ENCODE measurements at places on chromosomes 13 and 19.

- DNase-seq, result no peak
Observed at GRCh38 chr13:72536714-72537394, 190.6 kb downstream of the MZT1 start.

DNA sequence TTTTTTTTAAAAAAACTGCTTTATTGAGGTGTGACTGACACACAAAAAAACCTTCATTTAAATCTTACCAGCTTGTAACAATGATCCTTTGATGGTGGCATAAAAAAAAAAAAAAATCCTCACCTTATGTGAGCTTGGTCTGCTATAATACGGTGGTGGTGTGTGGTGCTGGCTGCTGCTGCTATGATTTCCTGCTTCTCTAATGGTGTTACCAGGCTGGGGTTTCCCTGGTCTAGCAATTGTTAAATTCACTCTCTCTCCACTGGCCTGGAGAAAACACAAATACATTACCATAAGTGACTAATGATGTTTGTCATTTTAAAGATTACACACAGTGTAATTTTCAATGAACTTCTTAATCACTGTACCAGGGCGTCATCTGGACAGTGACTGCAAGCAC, 60.6 kb downstream of the LNX2 start:
- no peak for DNase-seq

- no peak for DNase-seq
Observed at GRCh38 chr13:89520468-89520867, 1827.0 kb upstream of the MIR17HG start.

DNA sequence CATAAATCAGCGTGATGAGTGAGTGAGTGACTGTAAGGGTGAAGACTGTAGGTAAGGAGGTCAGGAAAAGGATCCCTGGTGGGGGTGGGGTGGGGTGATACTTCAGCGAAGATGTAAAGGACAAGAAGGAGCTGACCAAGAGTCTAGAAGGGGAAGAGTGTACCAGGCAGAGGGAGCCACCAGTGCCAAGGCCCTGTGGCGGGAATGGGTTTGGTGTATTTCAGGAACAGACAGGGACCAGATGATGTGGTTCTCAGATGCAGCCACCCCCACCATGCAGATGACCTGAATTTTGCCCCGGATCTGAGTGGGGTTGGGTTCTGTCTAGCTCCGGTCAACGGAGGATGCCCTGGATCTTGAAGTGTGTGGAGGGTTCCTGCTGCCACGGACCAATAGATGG, 30.1 kb upstream of the SLC7A10 start:
- DNase-seq, result no peak

- DNase-seq, result no peak
Observed at GRCh38 chr13:48231080-48231479, 1.9 kb upstream of the ITM2B start.

DNA sequence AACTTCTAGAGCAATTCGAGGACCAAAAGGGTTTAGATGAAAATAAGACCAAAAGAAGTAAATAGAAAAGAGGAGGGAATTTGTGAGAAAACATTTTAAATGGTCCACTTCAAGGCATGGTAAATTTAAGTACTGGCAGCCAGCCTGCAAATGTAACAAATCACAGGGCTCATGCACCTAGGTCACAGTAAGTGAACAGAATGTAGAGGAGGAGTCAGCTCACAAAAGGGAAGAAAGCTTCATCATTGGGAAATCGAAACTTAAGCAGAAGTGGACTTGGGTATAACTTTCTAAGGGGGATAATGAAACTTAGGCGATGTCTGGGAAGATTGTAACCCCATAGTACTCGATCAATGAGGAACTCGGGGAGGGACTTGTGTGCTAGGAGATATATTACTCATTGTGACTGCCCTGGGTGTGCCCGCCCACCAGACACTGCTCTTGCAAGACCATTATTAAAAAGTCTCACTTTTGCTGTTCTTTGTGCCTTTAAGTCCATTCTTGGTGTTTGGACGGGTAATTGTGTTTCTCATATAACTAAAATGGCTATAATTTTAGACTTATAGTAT, 1053.6 kb upstream of the MIR17HG start:
- no peak for DNase-seq

- DNase-seq, result no peak
Observed at GRCh38 chr13:57946361-57946760, 314.8 kb downstream of the PCDH17 start.

GRCh38 chr19:5690955-5691821, 1.1 kb downstream of the RPL36 start:
- no peak for DNase-seq

- no peak for DNase-seq
Observed at GRCh38 chr19:12689581-12690216, 1.9 kb downstream of the GNG14 start.

DNA sequence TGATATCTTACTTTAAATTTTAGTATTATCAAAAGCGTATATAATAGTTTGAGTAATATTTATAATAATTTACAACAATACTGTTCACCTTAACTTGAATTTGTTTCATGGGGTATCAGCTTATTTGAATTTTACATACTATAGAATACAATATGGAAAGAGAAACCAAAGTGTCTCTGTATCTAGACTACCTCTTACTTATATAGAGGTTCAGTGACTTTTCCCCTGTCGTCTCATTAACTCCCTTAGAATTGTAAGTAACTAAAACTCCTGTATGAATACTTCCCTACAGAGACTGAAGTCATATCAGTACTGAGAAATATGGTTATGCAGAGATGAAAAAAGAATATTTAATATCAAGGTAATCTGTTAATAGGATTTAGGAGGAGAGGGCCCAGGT, 26.8 kb downstream of the COG6 start:
- DNase-seq, result no peak

- DNase-seq, result no peak
Observed at GRCh38 chr13:20475927-20476691, 49.5 kb downstream of the CRYL1 start.

DNA sequence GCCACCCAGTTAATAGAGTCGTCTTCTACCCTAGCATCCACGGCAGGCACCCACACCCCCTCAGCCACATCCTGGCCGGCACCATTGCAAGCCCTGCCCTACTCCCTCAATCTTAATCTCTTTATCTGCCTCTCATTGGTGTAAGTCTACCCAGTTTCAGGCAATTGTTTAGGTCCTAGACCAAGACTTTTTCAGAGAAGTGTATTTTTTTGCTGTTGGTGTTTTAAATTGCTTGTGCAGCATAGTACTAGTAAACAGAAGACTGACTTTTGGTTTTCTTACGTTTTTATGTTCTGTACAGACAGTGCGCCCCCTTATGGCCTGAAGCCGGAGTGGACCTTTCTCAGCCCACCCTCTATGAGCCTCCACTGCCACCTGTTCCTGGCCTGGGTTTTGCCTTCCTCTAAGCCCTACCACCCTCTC, 2.3 kb upstream of the LCP1 start:
- no peak for DNase-seq

GRCh38 chr19:11399667-11400066, 15.6 kb upstream of the EPOR start:
- DNase-seq, result no peak

DNA sequence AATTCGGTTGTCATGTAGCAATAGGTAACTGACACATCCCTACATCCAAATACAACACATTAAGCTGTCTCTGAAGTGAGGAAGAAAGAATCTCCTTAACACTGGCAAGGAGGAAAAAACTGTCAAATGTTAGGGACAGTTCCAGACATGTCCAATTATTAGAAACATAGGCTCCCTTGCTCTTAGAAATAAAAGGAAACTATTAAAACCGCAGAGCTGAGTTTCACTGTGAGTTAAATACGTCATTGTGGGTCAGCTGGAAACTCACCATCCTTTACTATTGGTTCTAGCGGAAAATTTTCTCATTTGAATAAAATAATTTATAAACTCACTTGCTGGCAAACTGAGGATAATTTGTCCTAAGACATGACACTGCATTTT, 40.7 kb downstream of the STARD13 start:
- DNase-seq, result no peak

DNA sequence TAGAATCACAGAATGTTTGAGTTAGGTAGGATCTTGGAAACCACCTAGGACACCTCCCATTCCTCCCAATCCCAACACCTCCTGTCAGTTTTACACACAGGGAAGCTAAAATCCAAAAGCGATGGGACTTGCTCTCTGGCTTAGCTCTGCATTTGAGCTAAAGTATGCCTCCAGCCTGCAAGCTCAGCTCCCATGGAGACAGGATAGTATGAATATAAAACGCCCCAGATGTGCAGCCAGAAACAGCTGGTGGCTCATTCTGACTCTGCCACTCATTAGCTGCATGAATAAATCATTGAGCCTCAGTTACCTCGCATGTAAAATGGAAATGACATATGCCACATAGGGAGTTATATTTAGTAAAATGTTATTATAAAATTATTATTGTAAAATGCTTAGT, 336.0 kb downstream of the SUCLA2 start:
- no peak for DNase-seq

DNA sequence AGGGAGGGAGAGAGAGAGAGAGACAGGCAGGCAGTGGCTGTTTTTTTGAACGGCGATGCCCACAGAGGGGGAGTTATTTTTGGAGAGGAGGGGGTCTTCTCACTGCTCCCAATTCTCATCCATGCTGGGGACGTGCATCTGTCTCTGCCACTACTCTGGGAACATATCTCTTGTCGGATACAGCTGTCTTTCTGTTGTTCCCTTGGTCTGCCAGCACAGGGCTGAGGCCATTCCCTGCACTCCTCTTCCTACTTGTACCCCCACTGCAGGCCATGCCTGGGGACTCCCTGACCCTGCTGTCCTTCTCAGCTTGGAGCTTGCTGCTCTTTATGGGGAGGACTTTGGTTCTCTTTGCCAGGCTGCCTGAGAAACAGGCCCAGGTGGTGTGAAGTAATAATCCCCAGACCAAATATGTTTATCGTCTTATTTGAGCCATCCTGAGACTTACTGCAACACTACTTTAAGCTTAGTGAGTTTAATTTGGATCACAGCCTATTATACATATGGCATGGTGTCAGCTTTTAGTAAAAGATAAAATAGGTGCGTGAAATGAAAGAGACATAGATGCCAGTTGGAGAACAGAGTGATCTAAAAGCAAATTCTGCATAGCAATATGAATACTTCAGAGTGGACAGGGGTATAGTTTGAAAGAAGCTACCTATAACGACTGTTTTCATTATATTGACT, 19.1 kb downstream of the LRCH1 start:
- no peak for DNase-seq

DNA sequence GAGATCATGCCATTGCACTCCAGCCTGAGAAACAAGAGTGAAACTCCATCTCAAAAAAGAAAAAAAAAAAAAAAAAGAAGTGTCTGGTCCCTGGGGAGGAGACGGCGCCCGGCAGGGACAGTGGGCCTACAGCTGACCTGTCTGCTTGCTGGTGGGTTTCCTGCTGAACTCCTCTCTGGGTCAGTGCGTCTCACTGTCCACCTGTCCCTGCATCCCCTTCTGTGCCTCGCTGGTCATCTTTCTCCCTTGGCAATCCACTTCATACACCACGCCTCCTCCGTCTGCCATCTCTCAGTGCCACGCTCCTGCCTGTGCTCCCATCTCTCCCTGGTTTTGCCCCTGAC, 63.4 kb downstream of the ACSBG2 start:
- DNase-seq, result no peak

DNA sequence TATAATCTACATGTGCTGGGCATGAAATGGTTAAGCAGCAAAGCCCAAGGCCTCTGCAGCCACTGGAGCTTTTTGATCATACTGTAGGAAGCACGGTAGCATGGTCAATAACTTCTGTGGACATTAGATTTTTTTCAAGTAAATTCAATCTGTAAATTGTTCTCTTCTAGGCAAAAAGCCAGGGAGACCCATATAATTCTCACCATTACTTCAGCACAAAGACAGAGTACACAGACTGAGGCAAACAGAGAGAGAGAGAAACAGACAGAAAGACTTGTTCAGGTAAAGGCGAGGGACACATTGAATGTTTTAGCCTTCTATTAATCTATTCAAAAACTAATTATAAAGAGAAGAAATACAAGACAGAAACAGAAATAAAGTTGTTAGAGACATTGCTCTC, 349.4 kb downstream of the RFC3 start:
- DNase-seq, result no peak

- DNase-seq, result no peak
Observed at GRCh38 chr13:111058796-111059506, 56.2 kb upstream of the ARHGEF7 start.

- DNase-seq, result no peak
Observed at GRCh38 chr13:41231025-41231677, 32.2 kb downstream of the MTRF1 start.

DNA sequence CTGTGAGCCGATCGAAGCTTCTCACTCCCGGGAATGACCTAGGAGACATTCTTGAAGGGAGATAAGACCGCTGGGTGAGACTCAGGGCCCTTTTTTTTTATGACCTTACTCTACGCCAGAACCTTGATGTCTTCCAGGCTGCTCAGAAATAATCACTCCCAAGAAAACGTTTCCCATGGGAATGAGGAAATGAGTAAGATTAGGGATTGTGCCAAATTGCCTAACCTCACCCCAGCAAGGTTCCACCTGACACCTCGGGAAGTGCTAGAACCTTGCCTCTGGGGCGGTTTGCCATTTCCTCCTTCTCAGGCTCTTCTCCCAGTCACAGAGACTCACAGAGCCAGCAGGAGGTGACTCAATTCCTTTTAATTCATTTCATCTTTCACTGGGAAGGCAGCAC, 2.3 kb downstream of the SLC46A3 start:
- DNase-seq, result no peak

DNA sequence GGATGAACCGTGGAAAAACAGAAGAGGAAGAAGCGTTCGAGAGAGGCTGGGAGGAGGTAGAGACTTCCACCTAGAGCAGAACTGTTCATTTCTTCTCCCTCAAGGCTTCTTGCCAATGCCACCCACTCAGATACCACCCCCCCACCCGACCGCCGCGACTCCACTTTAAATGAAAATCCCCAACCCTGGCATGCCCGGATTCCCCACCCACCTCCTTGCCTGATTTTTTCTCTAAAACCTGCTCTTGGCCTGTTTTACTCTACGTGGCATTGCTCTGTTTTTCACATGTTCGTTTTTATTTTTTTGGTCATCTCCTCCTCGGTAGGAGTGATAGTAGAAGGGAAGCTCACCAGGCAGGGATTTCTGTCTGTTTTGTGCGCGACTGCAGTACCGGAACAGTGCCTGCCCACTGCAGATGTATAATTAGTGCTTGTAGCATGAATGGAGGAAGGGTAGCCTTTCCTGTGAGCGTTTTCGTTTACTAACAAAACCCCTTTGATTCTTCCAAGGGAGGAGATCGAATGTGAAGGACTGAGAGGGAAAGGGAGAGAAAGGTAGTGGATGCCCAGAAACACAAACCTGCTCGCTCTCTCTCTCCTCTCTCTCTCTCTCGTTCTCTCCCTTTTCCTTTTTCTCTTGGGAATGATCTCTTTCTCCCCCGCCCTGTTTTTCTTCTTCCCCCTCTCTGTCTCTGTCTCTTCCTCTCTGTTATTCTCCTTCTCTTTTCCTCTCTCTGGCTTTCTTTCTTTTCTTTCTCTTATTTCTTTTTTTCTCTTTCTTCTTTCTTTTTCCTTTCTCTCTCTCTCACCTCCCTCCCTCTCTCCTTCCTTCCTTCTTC, 2.2 kb downstream of the CD70 start:
- DNase-seq, result no peak

All from iPS DF 19.7 (cell line).